ENCODE measurements at places on chromosomes 1 and 21. TPM values are rescaled to one million over a fixed set of nuclear protein-coding genes. Genes with fewer than 3 reads are reported as not detected.

The SAMD11 gene
- 0.57 TPM for total RNA-seq

The TEDDM1 gene
- total RNA-seq: not detected

The PGLYRP4 gene
- total RNA-seq: 6.0 TPM

The ZNF593OS gene
- total RNA-seq: not detected

The ANKRD34A gene
- total RNA-seq: 0.19 TPM

The HES3 gene
- total RNA-seq: not detected

The MAP3K6 gene
- 80.8 TPM for total RNA-seq

The C4BPA gene
- total RNA-seq: 0.67 TPM

The OR11L1 gene
- total RNA-seq: not detected

The FALEC gene
- not detected for total RNA-seq

The CASQ2 gene
- 21.4 TPM for total RNA-seq

The KRTAP12-2 gene
- not detected for total RNA-seq

The HHAT gene
- total RNA-seq: 5.2 TPM

The GFI1 gene
- 0.09 TPM for total RNA-seq

The ESRRG gene
- 0.76 TPM for total RNA-seq

The TRIM58 gene
- not detected for total RNA-seq

The ACOT11 gene
- 20.8 TPM for total RNA-seq

The GCSAML gene
- total RNA-seq: 0.88 TPM

The EVA1C gene
- 39.9 TPM for total RNA-seq

The PRAMEF15 gene
- total RNA-seq: not detected

The MLLT11 gene
- total RNA-seq: 0.38 TPM

The SH2D5 gene
- 1.1 TPM for total RNA-seq

The TMPRSS2 gene
- total RNA-seq: 50.5 TPM

The SPATA46 gene
- total RNA-seq: not detected

The ZNF695 gene
- total RNA-seq: 0.23 TPM

The LINGO4 gene
- not detected for total RNA-seq

The OPRD1 gene
- total RNA-seq: not detected

The ASAP3 gene
- 17.6 TPM for total RNA-seq

The GPA33 gene
- total RNA-seq: not detected

The KISS1 gene
- not detected for total RNA-seq

The F13B gene
- not detected for total RNA-seq

The FMO5 gene
- 0.53 TPM for total RNA-seq

The FCN3 gene
- 4.1 TPM for total RNA-seq

The DNAJC6 gene
- total RNA-seq: 0.38 TPM

The RASSF5 gene
- 35.6 TPM for total RNA-seq

The DUSP10 gene
- total RNA-seq: 7.4 TPM

The MTMR11 gene
- total RNA-seq: 9.9 TPM

The AQP10 gene
- not detected for total RNA-seq

The PLEKHA6 gene
- 21.7 TPM for total RNA-seq

The LY9 gene
- 3.2 TPM for total RNA-seq

The SLC1A7 gene
- total RNA-seq: not detected

The EPHB2 gene
- total RNA-seq: 3.4 TPM

The LCE2C gene
- total RNA-seq: not detected

The FAAH gene
- 29.6 TPM for total RNA-seq

The NOS1AP gene
- total RNA-seq: 12.7 TPM

The LPAR3 gene
- total RNA-seq: 14.9 TPM

All from esophagus squamous epithelium (tissue), 5 donors.